ENCODE measurements at places on chromosomes 12 and 14.

DNA sequence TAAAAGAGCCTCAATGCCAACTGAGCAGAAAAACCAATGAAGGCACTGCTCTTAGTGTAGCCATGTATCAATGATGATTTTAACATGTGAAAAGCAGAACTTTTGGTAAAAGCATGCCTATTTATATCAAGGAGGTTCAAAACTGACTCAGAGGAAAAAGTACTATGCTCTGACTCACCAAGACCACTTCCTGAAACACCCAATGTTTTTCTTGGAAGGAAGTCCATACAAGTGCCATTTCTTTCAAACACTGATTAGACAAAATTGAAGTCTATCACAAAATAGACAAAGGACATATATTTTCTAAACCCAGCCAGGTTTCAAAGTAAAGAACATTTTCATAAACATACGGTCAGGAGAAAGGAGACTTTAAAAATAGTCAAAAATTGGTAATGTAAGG is 88.6 kb downstream of the EPS8 start:
- DNase-seq: no peak

- peak; percentile 26 for DNase-seq
Measured at GRCh38 chr12:132506328-132507160, 16.6 kb downstream of the FBRSL1 start.

- DNase-seq: no peak
Measured at GRCh38 chr12:124898923-124899294, 15.5 kb downstream of the UBC start.

GRCh38 chr14:20631023-20631879 is 10.2 kb downstream of the OR6S1 start:
- DNase-seq: no peak

GRCh38 chr12:39435531-39435930 is 7.4 kb downstream of the KIF21A start:
- no peak for DNase-seq

DNA sequence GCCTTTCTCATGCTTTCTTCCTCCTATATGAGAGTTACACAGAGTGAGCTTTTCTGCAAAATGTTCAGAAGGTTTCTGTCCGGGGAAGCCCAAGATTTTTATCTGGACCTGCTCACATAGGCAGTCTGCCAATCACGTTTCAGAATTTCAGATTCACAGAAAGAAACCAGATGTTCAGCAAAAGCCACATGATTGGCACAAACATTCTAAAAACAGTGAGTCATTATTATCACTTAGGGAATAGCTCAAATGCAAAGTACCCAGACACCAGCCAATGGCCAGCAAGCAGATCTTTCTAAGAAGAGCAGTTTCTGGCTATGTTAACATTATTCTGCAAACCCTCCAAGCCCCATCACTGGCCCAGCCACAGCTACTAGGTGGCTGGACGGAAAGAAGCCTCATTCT is 1558.5 kb upstream of the TMEM132C start:
- no peak for DNase-seq

DNA sequence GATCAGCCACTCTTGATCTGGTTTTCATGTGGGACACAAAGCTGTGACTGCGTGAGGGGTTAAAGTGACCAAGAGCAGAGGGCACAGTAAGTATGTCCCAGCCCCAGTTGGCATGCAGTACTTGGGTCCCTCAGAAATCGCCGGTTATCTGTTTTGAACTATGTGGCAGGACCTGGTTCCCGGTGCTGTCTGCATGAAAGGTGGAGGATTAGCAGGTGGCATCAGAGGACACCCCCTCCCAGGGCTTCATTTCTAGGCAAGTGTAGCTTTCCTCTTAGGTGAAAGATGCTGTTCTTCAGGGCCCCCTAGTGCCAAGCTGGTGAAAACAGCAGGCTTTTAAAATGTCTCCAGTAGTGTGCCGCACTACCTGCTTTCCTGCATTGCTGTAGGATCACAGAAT is 57.1 kb downstream of the ATG14 start:
- DNase-seq: peak; percentile 54

- no peak for DNase-seq
Measured at GRCh38 chr14:20262642-20263128, 23.6 kb downstream of the OR11H4 start.

GRCh38 chr14:101595887-101596721 is 34.8 kb downstream of the DIO3 start:
- no peak for DNase-seq

GRCh38 chr14:92556863-92557543 is 43.4 kb downstream of the RIN3 start:
- DNase-seq: no peak

GRCh38 chr14:86087377-86087776 is 557.4 kb downstream of the FLRT2 start:
- no peak for DNase-seq

DNA sequence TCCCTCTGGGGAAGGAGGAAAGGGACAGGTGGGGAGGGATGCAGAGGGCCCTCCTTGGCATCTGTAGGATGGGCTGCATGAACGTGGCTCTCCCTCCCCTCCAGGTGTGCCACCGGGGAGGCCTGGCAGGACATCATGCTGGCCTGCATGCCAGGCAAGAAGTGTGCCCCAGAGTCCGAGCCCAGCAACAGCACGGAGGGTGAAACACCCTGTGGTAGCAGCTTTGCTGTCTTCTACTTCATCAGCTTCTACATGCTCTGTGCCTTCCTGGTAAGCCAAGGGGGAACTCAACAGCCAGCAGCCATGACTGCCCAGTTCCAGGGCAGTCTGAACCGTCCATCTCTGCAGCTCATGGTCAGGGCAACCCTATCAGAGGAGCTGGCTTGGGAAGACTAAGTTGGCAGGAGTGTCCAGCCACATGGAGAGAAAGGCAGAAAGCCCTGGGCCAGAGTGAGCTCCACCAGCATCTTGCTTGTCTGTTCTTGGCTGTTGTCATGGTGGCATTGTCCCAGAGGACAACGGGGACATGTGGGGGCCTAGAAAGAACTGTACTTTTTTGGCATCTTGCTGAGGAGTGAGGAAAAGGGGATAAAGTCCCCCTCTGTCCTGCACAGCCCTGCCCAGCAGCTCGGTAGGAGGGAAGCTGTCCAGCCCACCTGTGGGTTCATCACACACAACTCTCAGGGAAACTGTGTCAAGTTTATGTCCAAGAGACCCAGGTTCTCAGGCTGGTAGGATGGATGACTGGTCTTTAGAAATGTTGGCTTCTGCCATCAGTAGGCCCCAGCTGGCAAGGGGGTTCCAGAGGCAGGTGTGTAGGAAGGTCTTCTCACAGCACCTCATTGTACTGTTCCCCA is 129.8 kb upstream of the FKBP4 start:
- no peak for DNase-seq

GRCh38 chr12:70920251-70920851 is at the start of gene PTPRR:
Gene PTPRR (minus strand): TSS chr12:70920738. CDS start chr12:70920390, 348 bp downstream.
- DNase-seq: no peak

- no peak for DNase-seq
Measured at GRCh38 chr12:18683327-18684013, 54.3 kb downstream of the PLCZ1 start.

DNA sequence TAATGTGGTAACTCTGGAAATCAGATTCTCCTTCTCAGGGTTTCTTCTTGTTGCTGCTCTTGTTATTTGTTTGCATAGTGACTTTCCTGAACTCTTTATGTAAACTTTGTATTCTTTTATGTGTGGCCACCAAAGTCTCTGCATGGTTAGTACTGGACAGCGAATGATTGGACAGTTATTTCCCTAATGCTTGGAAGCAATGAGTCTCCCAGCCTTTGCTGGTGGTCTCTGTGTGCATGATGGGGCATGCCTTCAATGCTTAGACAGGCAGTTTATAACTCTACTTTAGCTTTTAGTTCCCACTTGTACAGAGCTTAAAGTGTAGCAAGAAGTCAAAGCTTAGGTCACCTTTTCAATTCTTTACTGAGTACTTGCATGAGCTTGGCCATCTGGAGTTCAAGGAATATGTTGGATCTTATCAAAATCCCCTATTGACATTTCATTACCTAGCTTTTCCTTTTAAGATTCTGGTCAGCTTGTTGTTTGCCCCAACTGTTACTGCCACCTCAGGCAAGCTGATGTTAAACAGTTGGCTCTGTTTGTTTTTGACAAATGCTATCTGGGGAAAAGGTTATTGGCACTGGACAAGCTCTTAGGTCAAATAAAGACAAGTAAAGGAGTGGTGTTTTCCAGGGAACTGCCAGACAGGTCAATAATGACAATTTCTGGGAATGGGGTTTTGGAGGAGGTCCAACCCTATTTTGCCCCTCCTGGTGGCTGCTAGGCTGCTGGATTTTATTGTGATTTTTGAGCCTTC is 12.3 kb downstream of the CCDC91 start:
- DNase-seq: no peak

DNA sequence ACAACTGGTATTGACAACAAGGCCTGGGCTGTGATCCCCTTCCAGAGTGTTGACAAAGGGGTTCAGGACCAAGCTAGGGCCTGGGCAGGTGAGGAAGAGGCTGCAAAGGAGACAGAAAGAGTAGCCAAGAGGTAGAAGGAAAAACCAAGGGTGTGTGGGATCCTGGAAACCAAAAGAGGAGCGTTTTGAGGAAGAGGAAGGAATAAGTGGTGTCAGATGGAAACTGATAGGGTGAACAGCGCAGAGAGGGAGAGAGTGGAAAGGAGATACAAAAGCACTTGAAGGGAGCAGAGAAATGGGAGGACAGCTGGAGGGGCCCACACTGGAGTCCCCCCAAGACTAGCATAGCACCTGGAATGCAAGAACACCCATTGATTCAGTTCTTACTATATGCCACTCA is 8.3 kb upstream of the HVCN1 start:
- no peak for DNase-seq

- no peak for DNase-seq
Measured at GRCh38 chr14:65421201-65421981, 8.9 kb downstream of the FUT8 start.

GRCh38 chr12:230925-231671 is 17.1 kb upstream of the SLC6A12 start:
- DNase-seq: no peak

GRCh38 chr14:68541178-68541896 is 251.5 kb downstream of the ZFP36L1 start:
- no peak for DNase-seq

DNA sequence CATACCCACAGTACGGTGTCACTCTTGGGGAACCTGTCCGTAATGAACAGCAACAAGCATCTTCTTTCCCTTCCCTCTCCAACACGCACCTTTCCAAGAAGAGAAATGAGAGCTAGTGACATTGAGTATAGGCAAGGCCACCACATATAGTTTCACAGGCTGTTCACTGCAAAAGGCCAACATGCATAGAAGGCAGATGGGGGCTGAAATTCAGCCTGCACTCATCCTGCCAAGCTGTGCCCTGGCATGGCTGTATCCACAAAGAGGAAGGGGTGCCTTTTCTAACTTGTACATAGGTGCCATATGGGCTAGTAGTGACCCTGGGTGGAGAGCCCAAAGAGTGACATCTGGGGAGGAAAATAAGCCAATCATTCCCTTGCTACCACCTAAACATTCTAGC is 169.6 kb downstream of the ZFP36L1 start:
- no peak for DNase-seq

- no peak for DNase-seq
Measured at GRCh38 chr14:32925439-32925838, 13.2 kb upstream of the NPAS3 start.

DNA sequence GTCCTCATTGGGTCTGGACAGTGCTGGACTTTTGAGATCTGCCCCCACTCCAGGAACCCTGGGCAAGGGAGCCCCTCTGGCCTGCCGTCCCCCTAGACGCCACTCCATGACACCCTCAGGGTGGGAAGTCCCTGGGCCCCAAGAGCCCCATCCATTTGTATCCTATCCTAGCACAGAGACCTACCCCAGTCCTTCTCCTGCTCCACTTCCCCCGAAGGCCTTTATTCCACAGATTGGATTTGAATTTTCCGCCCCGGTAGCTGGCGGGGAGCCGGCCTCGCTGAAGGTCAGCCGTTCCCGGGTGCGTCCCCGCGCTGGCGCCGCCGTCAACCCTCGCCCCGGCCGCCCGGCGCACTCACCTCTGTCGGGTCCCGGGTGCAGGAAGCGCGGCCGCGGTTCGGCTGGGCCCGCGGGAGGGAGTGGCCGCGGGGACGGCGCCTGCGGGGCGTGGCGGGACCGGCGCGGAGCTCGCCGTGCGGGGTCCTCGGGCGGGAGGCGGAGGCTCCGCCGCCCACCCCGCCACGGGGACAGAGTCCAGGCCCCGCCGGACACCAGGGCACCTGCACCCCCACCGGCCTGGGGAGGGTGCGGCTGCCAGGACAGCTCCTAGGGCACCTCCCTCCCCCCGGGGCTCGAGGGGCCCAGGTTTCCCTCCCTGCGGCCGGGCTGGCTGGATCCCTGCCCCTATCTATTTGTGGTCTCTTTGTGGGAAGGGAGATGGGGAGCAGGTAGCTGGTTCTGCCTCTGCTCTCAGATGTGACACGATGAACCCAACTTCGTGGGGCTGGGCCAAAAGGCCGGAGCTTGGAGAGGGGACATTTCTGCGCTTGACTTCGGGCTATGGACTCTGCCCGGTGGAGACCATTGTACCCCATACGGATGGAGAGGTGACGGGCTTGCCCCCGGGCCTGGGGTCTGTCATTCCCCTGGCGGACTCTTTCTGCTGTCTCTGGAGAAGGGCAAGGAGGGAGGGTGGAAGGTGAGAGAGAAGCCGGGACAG is 19.9 kb upstream of the GPR68 start:
- DNase-seq: no peak

DNA sequence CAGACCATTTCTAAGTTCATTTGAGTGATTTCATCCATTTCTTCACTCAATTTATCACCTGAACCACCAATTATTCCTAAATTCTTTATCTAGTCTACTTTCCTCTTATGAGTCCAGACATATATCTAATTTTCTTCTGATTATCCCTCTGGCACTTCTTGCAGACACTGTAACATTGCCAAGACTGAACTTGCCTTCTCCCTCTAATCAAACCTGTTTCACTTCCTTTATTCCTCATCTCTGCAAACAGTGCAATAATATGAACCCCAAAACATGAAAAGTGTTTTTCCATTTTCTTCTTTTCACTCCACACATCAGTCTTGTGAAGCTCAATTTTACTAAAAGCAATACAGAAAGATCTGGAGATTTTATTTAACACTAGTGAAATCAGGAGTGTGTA is 37.8 kb upstream of the PTPRQ start:
- no peak for DNase-seq

- no peak for DNase-seq
Measured at GRCh38 chr12:101485021-101485420, 9.9 kb downstream of the SPIC start.

DNA sequence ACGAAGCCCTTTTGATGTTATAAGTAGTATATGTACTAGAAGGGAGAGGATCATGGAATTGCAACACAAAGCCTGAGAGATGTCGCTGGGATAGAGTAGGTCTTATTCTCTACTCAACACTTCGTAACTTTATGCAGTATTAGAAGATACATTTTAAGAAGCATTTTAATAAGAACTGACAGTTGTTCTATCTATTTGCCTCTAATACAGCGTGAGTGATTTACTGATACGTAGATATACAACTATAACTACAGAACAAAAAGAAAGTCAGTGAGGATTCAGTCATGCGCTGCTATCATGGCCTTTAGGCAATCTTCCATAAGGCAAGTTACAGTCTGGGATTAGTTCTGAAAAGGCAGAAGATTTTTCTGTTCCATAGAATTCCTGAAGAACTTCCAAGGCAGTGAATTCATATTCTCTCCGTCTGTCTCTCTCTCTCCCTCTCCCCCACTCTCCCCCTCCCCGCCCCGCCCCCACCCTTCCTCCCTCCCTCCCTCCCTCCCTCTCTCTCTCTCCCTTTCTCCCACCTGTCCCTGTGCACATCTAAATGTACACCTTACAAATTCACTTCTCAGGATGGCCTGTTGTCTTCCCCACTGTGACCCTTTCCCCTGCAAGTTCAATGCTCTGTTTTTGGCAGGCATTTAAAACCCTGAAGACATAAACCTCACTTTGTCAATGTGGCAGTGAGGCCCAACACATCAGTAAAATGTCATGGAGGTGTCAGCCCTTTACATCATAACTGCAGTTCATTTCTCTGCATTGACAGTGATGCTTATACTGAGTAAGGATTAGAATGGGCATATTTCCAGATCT is 470.6 kb downstream of the EGLN3 start:
- DNase-seq: no peak
